Activated CD4-positive, alpha-beta T cell treated with anti-CD3 and anti-CD28 coated beads for 1 hour (primary cell): ENCODE measurements at places on chromosomes 2 and 18.

DNA sequence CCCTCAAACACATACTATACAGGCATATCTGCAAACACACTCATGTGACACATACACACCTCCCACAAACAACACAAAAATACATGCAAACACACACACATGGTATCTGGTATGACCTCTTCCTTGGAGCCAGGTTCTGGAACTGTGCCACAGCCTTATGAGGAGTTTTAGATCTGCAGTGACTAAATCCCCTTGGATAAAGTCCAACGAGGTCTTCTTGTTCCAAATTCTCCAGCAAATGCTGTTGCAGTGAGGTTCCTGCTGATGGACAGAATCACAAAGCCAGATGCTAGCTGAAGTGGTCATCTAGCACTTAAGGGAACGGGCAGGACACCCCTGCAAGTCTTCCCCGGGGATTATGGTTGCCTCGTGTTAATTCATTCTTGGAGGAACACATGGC, 54.5 kb upstream of the DAPL1 start:
- no peak for DNase-seq

- no peak for DNase-seq
Measured at GRCh38 chr18:13647761-13648160, 78.6 kb downstream of the FAM210A start.

DNA sequence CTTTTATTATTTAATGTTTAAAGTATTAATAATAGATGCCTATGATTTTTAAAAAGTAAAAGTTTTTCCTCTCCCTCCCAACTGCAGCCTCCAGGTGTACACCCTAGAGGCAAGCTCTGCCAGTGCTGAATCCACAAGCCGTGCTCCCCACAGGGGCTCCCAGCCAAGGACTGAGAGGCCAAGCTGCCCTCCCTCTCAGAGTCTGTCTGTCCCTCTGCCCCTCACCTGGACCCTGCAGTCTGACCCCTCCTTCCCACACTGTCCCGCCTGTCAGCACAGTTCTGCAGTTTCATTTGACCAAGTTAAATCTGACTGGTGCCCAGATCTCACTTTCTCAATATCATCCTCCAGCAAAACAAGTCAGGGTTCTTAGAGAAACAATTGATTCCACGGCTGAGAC, 14.8 kb upstream of the PROC start:
- DNase-seq, result no peak

- DNase-seq, result no peak
Measured at GRCh38 chr2:106122157-106122556, 71.9 kb downstream of the UXS1 start.

GRCh38 chr2:153567367-153567766, 88.8 kb upstream of the RPRM start:
- DNase-seq, result no peak
